Kidney epithelial cell (primary cell): ENCODE measurements at places on chromosomes 7 and 10.
A peak's percentile ranks its signal among the peaks of the same experiment; 100 is the strongest.

GRCh38 chr7:128427289-128427891 lies 17.6 kb upstream of the IMPDH1 start:
- DNase-seq: no peak

- DNase-seq: no peak
Observed at GRCh38 chr7:51186531-51186930, 130.1 kb downstream of the COBL start.

DNA sequence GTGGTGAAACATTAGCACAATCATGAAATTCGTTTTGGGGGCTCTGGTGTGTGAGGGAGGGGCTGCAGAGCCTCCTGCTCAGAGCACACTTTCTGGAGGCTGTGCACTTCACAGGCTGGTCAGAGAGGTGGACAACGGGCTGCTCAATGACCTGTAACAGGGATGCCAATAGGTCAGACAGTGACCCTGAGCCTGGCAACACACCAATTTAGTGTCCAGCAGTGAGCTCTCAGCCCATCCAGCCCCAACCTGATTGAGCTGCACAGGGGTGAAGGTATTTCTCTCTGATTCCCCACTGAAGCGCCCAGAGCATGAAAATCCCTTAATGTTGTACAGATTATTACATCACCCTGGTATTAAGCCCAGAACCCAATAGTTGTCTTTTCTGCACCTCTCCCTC lies 191.3 kb upstream of the ZNF32 start:
- DNase-seq: no peak

- DNase-seq: no peak
Observed at GRCh38 chr10:60130130-60130579, 223.8 kb upstream of the CCDC6 start.

GRCh38 chr7:70641882-70642281 lies 490.1 kb upstream of the GALNT17 start:
- no peak for DNase-seq

GRCh38 chr10:30219971-30220751 lies 128.9 kb downstream of the MTPAP start:
- DNase-seq: peak; percentile 34

- DNase-seq: no peak
Observed at GRCh38 chr10:3867454-3868270, 82.7 kb upstream of the KLF6 start.

- DNase-seq: no peak
Observed at GRCh38 chr10:123889821-123890220, 1.8 kb downstream of the CPXM2 start.

DNA sequence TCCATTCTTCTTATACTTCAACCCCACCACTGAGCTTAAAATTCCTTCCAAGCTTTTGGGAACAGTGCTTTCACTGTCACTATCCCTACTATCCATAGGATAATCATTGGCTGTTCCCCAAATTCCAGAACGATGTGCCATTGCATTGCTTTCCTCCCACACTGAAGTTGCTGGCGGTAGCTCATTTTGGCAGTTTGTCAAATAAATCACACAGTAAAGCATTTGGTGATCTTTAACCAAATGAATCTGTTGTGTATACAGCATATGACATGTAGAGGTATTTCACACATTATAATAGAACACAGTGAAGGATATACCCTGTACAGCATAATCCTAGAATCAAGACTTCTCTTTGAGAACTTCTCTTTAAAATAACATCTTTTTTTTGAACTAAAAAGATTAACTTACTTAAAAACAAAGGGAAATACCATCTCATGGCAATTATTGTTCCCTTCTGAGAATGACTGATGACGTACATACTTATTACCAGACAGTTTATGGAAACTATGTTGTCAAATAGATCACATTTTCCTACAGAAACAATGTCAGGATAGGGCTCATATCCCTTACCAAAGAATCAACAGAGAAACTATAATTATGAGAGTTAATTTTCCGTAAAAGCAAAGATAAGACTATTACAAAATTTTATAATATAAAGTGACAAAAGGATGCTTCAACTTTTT lies 93.6 kb downstream of the CTNNA3 start:
- DNase-seq: peak; percentile 44

DNA sequence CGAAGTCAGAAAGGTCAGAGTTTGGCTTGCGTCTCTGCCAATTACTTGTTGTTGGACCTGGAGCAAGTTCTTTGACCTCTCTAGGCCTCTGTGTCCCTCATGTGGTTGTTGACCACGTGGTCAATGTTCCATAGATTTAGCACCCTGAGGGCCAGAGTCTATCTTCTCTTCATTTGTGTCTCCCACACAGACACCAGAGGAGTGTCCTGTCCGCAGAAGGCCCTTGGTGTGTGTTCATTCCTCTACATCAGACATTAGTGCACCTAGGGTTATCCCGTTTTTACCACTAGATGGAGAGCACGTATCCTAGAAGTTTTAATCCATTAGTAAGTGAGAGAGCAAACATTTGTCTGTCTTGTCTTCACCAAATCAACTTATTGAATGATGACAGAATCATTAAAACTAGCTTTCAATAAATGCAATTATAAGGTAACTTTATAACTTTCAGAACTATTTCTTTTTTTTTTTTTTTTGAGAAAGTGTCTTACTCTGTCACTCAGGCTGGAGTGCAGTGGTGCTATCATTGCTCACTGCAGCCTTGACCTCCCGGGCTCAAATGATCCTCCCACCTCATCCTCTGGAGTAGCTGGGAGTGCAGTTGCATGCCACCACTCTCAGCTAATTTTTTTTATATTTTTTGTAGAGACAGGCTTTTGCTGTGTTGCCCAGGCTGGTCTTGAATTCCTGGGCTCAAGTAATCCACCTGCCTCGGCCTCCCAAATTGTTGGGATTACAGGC lies 122.5 kb upstream of the ANKRD1 start:
- no peak for DNase-seq

DNA sequence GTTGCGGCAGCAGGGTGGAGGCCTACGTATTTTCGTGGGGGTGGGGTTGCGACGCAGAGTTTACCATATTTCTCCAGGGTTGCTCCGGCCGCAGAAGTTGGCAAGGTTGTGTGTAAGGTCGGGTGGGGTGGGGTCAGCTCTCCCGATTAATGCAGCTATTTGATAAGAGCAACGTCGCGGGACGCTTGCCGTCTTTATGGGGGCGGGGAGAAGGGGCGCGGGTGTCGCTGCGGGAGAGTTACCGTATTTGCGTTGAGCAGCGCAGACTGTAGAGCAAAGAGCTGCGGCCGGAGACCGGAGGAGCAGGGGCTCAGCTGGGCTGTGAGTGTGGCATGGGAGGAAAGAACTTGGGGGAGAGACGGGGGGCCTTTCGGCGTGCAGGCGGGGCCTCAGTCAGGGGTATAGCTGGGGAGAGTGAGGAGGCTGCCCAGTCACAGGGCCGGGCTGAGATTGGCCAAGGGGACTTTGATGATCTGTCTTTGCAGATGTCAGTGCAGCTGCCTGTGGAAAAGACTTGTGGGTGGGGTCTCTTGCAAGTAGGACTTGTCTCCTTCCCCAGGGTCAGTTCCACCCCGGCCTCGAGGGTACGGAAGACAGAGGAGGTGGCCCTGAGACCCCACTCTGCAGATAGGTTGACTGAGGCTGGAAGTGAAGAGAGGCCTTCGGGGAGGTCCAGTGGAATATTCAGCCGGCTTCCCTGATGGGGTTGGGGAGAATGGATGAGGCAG lies 26.6 kb downstream of the ZNF775 start:
- no peak for DNase-seq

DNA sequence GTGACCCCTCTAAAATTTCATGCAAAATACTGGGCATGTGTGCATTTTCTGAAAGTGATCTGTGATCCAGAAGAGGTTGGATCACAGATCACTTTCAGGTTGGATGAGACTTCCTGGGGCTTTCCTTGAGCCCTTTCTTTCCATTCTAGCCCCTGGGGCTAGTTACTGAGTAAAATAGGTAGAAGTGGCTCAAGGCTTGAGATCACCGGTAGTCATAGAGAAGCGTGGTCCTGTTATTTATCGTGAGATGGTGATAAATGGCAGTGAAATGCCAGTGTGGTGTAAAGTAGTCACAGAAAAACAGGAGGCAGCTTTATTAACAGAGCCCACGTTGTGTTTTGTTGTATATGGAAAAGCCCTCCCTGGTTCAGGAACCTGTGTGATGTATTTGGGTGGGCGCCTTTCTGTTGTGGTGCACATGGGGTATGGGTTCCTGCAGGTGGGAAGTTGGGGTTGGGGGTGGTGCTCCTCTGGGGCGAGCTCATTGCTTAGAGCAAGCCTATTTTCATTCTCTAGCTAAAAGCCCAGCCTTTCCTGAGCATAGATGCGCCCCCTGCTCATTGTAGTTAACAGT lies 34.0 kb upstream of the SH2D4B start:
- no peak for DNase-seq

DNA sequence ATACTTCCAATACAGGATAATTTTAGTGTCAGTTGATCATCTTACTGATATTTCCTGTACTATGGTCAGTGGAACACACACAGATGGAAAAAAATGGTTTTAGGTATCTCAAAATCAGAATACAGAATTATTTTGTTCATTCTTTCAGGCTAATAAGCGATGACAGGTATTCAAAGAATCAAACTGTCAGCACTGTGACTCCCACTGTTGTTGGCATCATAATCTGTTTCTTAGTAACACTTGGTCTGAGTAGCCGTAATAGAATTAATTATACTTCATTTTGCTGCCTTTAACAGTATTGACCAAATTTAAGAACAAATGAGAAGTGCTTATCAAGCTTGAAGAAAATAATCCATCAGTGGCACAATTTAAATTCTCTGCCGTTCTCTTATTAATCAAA lies 215.0 kb downstream of the SKAP2 start:
- no peak for DNase-seq

GRCh38 chr7:44334734-44335097 lies 9.3 kb upstream of the CAMK2B start:
- no peak for DNase-seq

DNA sequence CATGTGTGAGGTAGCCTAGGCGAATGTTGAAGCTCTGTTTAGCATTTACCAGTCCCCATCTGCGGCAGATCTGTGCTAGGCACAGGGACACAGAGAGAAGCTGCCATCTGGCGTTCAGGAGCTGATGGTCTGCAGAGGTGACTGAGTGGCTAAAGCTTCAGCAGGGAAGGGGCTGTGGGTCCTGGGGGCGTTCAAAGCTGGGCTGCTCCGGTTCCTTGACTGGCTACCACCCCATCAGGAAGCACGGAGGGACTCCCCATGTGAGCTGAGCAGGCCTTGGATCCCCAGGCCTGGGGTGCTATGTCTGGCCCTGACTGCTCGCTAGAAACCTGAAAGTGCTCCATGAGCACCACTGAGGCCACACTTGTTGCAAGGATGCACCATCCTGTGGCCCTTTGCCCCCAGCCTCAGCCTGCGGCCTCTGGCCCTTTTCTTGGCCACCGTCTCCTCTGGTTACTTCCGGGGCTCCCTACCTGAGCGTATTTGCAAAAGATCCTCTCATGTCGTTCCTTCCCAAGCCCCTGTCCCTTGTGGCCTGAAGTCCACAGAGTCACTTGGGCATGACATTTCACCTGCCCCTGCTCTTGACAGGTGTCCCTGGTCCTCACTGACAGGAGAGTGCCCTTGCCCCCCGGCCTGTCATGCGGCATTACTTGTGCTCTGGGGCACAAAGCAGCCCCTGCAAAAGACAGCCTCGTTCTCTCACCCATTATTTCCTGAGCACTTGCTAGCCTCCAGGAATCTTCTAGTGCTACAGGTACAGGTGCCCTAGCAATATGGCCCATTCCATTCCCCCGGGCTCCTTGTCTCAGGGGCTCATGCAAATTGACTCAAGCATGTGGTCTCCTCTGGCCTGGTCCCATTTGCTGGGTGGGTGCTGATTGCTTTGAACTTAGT lies 108.1 kb downstream of the GLRX3 start:
- DNase-seq: no peak

- no peak for DNase-seq
Observed at GRCh38 chr10:26857991-26858706, 2.6 kb downstream of the ABI1 start.

- no peak for DNase-seq
Observed at GRCh38 chr10:69901628-69902505, 100.2 kb downstream of the COL13A1 start.

DNA sequence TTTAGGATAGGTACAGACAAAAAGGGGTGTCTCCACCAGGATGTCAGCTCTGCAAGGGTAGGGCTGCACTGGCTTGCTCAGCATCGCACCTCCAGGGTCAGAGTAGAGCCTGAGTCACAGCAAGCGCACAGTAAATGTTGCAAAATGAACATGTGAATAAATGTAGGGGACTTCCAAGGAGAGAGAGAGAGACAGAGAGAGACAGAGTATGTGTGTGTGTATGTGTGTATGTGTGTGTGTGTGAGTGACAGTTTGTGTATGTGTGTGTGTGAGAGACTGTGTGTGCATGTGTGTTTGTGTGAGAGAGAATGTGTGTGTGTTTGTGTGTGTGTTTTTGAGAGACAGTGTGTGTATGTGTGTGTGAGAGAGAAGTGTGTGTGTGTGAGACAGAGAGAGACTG lies 163.3 kb downstream of the RPS24 start:
- DNase-seq: peak; percentile 28

DNA sequence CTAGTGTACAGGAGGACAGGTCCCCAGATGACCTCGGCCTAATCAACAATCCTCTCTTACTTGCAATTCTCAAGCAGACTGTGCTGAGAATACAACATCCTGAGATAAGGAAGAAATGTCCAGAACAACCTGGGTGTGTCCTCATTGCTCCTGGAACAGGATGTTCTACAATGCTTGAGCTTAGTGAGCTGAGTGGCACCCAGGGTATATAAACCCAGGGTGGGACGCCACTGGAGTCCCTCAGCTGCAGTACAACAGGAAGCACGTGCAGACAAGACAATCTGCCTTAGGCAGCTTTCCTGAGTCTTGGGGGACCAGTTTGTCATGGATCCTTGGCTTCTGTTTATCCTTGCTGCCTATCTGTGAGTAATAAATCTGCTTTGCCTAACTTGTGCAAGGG lies 27.7 kb upstream of the SLC25A13 start:
- no peak for DNase-seq

GRCh38 chr7:82559193-82559805 lies 115.7 kb upstream of the CACNA2D1 start:
- DNase-seq: no peak

DNA sequence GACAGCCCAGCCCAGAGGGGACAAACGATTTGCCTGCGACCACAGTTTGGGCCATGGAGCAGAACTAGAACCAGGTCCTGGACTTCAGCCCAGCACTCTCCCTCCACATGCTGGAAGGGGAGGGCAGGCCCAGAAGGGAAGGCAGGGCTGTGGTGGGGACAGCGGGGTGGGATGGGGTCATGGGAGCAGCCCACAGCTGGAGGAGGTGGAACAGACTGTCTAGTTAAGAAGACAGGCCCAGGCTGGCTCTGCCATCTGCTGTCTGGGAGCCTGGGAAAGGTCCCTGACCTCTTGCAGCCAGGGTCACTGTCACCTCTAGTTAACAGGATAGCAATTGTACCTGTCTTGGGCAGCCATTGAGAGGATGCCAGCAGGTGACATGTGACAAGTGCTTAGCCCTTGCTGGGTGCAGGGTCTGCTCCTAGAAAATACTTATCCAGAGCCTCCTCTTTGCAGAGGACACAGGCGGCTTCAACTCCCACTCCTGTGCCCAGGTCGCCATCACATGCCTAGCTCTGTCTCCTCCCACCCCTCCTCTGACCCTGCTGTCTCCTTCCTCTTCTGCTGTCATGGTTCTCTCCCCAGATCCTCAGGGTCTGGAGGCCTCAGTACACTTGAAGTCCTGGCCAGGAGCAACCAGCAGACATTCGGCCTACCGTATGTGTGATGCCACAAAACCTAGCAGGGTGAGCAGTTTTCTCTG lies 37.0 kb upstream of the CHST15 start:
- DNase-seq: no peak

- no peak for DNase-seq
Observed at GRCh38 chr7:28678431-28678965, 266.2 kb downstream of the CREB5 start.

- DNase-seq: no peak
Observed at GRCh38 chr7:150999001-150999400, 8.2 kb downstream of the NOS3 start.
